ENCODE measurements at places on chromosomes 7 and 10.

DNA sequence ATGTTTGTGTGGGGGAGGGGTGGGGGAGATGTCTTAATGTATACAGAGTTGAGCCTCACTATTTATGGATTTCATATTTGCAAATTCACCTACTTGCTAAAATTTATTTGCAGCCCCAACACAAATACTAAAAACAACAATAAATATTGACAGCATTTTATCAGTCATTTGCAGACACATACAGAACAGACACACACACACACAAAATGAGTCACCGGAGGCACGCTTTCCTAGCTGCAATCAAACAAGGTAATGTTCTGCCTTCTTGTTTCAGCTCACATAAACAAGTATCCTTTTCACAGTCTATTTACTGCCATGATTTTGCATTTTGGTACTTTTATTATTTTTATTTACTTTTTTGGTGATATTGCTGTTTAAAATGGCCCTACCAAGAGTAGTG, 88.5 kb downstream of the IPMK start:
- DNase-seq: no peak

- DNase-seq: no peak
Observed at GRCh38 chr10:62985807-62986600, 147.1 kb upstream of the NRBF2 start.

DNA sequence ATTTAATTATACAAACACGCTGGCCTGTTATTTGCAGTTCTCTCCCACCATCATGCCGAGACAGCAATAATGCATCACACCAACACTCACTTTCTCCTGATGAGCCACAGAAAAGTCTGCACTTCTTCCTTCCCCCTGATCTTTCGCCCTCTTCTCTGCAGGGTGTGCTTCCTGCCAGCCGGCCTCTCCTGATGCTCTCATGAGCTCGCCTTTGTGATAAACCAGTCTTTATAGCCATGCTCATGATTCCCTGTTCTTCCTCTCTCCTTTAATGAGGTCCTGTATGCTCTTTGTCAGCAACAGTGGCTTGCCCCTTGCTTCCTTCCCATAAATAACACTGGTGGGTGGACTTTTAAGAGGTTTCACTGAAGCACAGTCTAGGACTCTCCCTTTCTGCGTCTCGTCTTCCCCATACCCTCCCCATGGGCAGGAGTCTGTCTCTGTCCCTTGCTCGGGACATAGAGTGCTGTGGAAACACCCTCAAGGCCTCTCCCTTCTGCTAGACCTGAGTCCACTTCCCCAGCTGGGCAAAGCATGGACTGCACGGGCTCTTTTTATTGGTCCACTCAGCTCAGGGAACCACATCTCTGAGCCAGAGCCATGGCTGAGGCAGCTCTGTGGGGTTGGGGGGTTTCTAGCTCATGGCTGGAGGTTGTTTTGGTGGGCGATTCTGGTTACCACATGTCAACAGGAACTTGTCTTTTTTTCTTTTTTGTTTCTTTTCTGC, 133.9 kb downstream of the C10orf105 start:
- DNase-seq: no peak

GRCh38 chr7:48398191-48398590, 226.9 kb downstream of the ABCA13 start:
- no peak for DNase-seq

GRCh38 chr7:116218051-116218645, 7.8 kb downstream of the TES start:
- DNase-seq: no peak

DNA sequence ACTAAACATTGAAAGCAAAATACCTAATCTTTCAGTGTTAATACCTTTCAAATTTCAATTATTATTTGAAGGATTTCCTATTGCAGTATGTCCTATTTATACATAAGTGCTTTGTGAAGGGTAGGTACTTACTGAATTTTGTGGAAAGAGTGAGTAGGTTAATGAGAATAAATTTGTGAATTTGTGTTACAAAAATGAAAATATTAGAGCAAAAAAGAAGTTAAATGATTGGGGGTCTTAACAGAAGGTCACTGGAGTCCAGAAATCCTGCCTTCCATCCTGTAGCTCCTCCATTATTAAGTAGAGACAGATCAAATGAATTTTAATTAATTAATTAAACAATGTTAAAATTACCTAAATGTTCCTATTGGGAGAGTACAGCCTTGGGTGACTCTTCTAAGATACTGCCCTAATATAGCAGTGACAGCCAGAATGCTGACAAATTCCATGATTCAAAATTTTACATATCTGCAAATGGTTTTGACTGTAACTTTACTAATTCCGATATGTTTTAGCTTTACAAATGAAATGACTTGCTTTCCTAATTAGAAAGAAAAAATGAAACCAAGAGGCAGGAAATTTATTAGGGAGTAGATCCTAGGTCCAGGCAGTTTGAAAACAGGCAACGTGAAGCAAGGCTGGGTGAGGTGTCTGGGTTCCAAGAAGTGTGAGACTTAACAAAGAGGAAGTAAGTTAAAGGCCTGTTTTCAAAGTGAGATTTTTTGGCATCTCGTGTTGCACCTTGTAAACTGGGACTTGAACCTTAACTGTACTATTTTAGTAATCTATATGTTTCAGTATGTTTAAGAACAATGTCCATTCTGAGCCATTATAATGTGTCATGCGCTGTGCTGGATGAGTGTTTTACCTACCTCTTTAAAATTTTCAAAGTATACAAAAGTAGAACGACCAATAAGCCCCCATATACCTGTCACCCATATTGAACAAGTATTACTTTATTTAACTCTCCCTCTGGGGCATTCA, 1.5 kb downstream of the PIK3CG start:
- no peak for DNase-seq

DNA sequence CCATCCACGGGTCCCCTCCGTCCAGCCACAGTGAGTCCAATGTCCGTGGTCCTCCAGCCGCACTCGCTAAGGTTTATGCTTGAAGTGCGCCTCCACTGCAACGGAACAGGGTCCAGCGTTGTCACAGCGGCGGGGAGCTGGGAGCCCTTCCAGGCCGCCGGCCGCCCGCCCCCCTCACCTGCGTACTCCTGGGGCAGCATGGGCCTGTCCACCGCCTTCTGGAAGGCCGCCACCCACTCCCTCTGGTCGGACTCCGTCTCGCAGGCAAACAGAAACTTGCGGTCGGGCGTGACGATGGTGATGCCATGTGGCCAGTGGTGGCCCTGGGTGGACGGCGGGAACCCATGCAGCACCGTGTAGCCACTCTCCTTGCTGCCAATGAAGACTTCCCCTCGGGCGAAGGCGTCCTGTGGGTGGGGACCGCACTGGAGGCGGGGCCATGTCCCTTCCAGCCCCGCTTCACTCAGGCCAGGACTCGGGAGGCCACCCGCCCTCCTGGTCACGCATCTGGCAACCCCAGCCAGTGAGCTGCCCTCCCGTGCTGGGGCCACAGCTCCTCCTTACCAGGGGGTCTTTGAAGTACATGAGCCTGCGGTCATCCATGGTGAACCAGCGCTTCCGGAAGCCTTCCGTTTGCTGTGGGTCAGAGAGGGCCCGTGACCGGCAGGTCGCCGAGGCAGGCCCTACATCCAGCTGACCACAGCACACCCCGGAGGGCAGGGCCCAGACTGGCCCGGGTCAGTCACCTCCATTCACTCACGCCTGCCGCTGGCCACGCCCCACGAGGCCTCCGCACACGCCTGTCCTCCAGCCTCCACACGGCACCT, 22.7 kb downstream of the GET4 start:
- DNase-seq: no peak

- no peak for DNase-seq
Observed at GRCh38 chr7:171912-172515, 20.4 kb upstream of the FAM20C start.

DNA sequence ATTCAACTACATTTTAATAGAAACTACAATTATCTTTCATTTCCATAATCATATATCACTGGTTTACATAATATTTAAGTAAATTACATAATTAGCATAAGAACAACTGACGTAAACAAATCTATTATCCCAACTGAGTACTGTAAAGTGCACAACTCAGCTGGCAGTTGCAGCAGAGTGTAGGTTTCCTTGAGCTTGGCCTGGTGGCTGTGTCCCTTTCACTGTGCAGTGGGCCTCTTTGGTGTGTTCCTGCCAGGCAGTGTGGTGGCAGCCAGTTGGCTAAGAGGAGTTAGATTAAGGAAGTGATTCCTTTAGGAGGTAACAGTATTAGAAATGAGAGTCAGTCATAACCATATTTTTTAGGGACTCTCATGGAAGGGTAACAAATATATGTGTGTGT, 7.0 kb downstream of the NRG3 start:
- DNase-seq: no peak
